Bone marrow (tissue), 2 donors: ENCODE measurements at places on chromosomes 7 and 10.
A peak's percentile ranks its signal among the peaks of the same experiment; 100 is the strongest.

DNA sequence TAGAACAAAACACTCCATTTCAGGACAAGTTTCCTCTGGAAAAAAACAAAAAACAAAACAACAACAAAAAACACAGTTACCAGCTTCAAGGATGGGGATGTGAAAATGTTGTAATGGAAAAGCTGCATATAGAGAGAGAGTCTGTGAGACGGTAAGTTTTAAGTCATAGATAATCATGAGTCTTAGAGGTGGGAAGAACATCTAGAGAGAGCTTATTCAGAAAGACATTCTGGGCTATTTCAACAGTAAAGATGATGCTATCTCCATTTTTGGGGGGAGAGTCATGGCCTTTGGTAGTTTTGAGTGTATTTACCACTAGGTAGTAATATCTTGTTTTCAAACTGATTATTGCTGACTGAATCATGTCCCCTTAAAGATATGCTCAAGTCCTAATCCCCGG lies 23.3 kb upstream of the INPP5F start:
- no peak for DNase-seq

DNA sequence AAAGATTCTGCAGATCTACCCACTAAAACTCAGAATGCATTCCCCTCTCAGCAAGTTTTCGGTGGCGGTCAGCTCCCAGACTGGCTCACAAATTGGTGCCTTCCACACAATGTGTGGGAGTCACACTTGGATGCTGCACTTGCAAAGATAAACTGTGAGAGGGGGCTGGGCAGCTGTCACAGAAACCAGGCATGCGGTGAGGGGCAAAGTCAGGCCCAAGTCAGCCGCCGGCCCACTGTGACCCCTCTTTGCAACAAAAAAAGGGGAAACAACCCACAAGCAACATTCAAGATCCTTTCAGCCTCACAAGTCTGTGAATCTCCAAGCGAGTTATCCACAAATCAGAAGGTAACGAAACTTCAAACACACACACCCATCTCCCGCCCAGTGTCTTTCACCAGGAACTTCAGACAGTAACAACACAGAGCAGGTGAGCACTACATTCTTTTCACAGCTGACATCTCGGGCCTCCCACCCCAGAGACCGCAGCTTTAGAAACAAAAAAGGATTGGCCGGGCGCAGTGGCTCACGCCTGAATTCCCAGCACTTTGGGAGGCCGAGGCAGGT lies 32.0 kb downstream of the SNX8 start:
- DNase-seq, result no peak

- DNase-seq, result no peak
Observed at GRCh38 chr7:24669971-24670591, 87.2 kb downstream of the GSDME start.

- no peak for DNase-seq
Observed at GRCh38 chr10:50604049-50604640, 19.6 kb downstream of the SGMS1 start.

- no peak for DNase-seq
Observed at GRCh38 chr7:30968747-30969603, 5.2 kb downstream of the GHRHR start.

GRCh38 chr10:88934900-88935672 lies 17.5 kb downstream of the ACTA2 start:
- peak; percentile 70 for DNase-seq

GRCh38 chr10:6819301-6819700 lies 239.2 kb upstream of the PRKCQ start:
- no peak for DNase-seq

- DNase-seq, result no peak
Observed at GRCh38 chr10:48478469-48478868, 126.4 kb downstream of the ARHGAP22 start.

GRCh38 chr7:99563650-99564049 lies 5.2 kb downstream of the ZNF655 start:
- no peak for DNase-seq
